Activated T-cell treated with anti-CD3 and anti-CD28 coated beads, Interleukin-2, amount 50 U/mL, for 48 hours (primary cell): ENCODE measurements at places on chromosomes 2 and 18.

GRCh38 chr2:161421686-161422085 is 5.6 kb downstream of the TBR1 start:
- no peak for DNase-seq

- DNase-seq, result no peak
Observed at GRCh38 chr2:28516950-28517349, 21.1 kb downstream of the PLB1 start.

GRCh38 chr2:176088048-176088936 is 4.2 kb upstream of the HOXD13 start:
- DNase-seq, result peak; percentile 53

DNA sequence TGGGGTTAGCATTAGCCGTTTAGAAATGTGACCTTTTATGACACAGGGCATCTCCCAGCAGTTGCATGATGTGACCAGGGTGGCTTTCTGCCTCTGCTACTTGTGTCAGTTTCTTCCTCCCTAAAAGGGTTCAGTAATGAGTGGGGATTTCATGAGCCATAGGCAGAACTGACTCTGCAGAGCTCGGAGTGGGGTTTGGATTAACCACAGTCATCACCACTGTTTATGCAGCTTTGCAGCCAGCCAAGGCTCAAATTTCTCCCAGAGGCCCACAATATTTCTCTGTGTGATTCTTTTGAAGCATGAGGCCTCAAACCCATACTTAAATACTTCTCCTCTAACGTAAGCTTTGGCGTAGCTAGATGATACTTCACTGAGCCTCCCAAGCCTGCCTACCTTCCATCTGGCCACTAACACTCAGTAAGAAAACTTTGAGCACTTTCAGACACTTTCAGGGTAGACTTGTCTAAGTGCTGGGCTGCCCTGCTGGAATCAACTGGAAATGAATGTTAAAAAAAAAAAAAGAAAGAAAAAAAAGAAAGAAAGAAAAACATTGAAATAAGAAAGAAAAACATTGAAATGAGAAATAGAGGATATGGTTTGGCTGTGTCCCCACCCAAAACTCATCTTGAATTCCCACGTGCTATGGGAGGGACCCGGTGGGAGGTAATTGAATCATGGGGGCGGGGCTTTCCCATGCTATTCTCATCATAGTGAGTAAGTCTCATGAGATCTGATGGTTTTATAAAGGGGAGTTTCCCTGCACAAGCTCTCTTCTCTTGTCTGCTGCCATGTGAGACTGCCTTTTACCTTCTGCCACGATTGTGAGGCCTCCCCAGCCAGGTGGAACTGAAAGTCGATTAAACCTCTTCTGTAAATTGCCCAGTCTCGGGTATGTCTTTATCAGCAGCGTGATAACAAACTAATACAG is 11.5 kb upstream of the LAPTM4A start:
- no peak for DNase-seq

GRCh38 chr2:15160201-15160991 is 400.7 kb downstream of the NBAS start:
- no peak for DNase-seq

DNA sequence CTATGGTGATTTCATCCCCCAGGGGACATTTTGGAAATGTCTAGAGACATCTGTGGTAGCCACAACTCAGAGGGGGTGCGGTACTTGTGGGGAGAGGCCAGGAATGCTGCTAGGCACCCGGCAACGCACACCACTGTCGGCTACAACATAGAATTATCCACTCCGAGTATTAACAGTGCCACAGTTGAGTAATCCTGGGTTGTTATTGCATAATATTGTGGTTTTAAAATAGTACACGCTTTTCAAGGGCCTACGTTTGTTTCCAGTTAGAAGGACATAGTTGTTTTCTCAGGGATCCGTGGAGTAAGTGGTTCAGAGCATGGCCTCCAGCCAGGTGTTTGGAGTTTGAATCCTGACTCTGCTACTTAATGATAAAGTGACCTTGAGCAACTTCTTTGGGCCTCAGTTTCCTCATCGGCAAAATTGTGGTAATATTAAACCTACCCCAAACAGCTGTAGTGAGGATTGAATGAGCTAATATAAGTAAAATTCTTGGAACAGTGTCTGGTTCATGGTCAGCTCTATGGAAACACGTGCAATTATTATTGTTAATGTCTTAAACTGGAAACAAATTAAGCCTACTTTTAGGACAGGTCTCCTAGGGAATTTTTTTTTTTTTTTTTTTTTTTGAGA is 24.5 kb downstream of the CYP27A1 start:
- no peak for DNase-seq
